ENCODE measurements at places on chromosomes 12 and 14.

DNA sequence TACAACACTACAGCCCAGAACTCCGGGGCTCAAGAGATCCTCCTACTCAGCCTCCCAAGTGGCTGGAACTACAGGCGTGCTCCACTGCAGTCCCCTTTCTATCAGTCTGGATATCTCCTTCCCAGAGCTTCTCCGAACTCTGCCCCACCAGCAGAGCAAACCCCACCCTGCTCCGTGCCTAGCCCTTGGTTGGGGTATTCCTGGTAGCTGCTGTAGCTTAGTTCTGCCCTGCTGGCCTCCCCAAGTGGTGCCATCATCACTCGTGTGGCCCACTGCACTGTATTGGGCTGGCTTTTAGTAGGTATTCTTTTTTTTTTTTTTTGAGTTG is 9.5 kb downstream of the HSP90AA1 start:
- DNase-seq: no peak

GRCh38 chr12:72288911-72289310 is 16.7 kb downstream of the TRHDE start:
- no peak for DNase-seq

DNA sequence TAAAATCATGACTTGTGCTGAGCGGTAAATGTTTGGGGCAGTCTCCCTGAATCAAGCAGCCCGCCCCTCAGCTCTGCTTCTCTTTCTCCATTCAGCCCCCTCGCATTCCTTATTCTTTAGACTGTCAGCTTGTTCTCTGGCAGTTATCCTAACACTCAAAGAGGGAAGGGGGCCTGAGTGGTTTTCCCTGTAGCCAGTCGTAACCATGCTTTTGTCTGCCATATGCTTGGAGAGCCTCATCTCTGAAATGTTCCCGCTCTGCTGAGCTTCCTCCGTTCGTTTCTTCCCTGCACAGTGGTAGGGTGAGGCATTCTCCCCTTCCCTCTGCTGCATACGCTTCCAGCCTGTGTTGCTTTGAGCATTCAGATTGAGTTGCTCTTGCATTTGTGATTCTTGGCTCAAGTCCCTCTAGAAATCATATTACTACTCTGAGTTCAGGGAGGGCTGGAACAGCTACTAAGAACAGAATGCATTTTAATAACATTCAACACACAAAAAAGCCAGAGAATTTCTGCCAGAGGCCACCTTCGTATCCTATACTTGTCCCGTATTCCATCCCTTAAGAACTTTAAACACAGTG is 119.7 kb downstream of the FBXL14 start:
- DNase-seq: no peak

GRCh38 chr12:80763874-80764273 is 47.2 kb downstream of the MYF5 start:
- DNase-seq: no peak

DNA sequence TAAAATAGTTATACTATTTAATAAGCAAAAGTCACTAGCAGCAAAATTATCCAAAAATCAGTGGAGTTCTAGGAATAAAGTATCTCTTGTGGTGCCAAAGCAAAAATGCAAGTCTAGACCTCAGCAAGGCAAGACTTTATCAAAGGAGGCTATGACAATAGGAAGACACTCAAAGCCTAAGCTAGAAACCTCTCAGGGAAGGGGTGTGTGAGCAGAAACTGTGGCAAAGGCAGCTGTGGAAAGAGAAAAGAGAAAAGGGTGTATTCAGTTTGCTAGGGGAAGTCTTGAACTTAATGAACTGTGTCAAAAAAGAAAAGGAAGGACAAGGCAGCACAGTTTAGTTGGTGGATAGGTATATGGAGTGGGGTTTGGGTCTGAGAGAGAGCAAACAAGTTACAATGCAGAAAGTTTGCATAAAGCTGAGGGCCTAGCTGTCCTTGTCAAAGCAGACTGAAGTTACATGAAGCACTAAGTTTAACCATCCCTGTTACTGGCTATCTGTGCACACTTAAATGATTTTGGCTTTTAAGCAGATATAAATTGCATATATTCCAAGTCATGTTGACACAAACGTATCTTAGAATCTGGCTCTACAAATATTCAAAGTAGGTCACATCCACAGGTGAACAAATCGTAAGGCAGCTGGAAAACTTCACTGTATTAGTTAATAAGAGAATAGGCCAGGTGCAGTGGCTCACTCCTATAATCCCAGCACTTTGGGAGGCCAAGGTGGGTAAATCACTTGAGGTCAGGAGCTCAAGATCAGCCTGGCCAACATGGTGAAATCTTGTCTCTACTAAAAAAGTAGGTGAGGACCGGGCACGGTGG is 31.0 kb upstream of the AMN1 start:
- no peak for DNase-seq

DNA sequence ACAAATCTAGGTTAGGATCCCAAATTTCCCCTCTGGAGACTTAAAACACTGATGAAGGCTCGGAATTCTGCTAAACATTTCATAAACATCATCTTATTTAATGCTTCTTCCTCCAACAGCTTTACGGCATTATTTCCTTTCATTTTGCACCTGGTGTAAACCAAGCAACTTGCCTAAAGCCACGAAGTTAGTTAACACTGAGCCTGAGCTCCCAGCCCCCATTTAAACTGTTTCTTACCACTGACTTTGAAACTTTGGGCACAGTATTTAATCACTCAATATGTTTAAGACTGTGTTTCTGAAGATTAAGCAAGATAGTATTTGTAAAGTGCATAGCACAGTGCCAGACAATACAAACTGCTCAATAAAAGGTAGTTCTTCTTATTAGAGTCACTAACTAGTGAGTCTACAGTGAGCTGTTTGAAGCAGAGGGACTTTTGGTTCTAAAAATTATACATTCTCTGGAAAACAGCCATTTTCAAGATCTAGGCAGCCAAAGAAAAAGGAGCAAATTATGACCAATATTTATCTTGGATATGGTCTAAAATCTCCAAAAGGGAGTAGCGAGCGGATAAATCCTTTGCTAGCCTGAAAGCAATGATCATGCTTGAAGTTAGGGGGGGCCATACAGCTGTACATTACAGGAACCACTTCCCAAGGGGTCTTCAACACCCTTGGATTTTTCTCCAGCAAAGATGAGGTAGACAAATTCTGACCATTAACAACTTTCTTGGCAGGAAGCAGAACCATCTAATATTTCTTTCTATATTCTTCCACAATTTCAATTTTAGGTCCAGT is 4.0 kb downstream of the EGLN3 start:
- no peak for DNase-seq

- no peak for DNase-seq
These were observed 492.2 kb upstream of the CCDC196 start for GRCh38 chr14:65993996-65994395.

- DNase-seq: no peak
These were observed 110.6 kb downstream of the TMEM121 start for GRCh38 chr14:105636935-105637334.

DNA sequence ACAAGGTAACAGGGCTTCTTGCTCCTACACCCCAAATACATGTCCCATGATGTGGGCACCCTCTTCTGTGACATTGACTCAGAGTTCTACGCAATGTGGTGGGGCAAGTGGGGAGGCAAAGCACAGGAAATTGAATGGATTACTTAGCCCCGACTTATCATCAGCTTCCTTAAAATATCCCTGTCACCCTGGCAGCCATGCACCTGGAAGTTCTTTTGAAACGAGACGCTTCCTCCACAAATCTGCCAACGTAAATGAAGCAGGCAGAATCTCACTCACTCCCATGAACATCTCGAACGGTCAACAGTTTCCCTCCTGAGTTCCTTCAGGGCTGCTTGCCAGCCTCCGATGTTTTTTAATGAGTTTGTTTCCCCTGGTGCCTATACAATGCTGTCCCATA is 33.5 kb downstream of the RNFT2 start:
- DNase-seq: no peak

DNA sequence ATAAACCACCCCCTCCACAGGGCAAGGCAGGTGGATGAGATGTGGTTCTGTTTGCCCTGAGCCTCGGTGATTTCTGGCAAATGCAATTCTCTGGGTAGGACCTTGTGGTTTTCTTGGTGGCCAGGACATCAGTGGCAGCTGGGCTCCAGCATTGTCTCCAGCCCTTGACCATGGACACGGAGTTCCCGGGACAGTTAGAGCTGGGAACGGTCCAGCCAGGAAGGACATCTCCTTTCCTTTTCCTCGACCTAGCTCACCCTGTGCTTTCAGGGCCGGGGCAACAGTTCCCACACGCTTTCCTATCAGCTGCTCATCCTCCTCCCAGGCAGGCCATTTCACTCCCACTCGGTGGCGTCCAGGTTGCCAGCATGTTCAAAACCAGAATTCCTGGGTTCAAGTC is 9.2 kb downstream of the SERPINA4 start:
- DNase-seq: no peak

GRCh38 chr12:96514328-96514727 is 25.0 kb downstream of the CFAP54 start:
- no peak for DNase-seq

GRCh38 chr12:5578775-5579174 is 146.9 kb downstream of the NTF3 start:
- DNase-seq: no peak

GRCh38 chr12:67358781-67359338 is 89.7 kb downstream of the CAND1 start:
- no peak for DNase-seq

DNA sequence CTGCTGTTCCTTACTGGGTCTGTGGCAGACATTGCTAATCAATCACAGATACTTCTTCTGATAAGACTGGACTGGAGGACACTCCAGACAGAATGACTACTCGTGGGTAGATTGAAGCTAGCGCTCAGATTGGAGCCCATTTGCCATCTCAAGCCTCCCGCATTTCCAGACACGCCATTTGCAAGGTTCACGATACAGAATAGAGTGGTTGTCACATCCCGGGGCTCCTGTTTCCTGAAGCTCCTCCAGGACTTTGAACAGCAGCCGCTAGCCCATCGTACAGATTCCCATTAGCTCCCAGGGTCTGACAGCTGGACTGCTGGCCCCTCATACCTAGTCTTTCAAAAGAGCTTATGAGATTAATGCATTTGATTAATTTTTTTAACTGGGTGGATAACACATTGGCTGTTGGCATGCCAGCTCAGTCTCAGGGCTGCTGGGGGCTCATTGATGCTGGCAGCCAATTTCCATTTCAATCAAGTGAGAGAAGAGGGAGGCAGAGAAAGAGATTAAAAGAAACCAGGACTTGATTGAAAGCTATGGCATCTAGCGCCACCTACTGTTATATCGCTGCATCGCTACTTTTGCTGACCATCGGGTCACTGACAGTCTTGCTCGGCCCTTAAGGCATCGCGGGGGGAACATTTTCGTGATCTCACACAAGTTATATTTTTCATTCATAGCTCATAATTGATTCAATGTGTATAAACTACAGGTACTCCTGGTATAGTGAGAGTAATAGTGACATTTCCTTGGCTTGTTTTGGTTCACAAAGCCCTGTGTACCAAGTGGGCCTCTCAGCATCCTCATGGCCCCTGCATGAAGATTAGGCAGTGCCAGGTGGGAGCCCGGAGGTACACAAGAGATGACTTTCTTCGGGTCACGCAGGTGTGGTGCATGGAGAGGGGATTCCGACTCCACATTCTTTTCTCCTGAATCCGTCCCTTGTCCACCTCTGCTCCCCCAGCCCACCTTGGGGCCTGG is 78.6 kb downstream of the CCDC60 start:
- peak; percentile 32 for DNase-seq

DNA sequence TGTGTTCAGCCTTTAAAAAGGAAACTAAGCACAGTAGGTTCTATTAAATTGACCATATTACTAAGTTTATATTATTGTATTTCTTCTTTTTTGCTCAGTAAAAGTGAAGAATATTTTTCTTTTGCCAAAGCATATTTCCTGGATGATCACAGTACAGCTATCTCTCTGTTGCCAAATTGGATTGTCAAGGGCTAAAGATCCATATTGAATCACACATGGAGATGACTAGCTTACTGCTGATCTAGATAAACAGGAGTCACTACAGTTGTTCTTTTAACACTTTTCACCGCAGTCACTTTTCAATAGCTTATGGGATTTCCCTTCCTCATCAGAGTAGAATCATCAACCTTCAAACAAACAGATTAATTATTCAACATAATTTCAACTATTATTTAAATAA is 78.6 kb downstream of the LRRC9 start:
- no peak for DNase-seq

GRCh38 chr12:129927316-129927900 is 23.6 kb upstream of the TMEM132D start:
- DNase-seq: no peak

DNA sequence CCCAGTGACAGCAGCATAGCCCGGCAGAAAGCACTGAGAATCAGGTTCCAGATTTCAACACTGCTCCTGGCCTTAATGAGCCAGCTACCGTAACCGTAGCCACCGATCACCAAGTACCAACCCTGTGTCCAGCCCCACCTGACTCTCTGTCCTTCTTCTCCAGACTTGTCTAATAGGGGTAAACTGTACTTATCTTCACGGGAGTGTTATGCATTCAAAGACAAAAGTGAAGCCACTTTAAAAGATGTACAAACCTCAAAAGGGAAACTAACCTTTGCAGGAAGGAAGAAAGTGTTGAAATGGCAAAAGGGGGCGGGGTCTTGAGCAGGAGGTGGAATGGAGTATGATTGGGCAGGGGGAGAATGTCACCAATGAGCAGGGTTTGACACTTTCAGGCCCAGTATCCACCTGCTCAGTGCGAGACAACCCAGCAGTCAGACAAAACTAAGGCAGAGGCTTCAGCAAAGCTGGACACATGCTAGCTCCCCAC is 226.1 kb downstream of the CHST11 start:
- DNase-seq: peak; percentile 76

DNA sequence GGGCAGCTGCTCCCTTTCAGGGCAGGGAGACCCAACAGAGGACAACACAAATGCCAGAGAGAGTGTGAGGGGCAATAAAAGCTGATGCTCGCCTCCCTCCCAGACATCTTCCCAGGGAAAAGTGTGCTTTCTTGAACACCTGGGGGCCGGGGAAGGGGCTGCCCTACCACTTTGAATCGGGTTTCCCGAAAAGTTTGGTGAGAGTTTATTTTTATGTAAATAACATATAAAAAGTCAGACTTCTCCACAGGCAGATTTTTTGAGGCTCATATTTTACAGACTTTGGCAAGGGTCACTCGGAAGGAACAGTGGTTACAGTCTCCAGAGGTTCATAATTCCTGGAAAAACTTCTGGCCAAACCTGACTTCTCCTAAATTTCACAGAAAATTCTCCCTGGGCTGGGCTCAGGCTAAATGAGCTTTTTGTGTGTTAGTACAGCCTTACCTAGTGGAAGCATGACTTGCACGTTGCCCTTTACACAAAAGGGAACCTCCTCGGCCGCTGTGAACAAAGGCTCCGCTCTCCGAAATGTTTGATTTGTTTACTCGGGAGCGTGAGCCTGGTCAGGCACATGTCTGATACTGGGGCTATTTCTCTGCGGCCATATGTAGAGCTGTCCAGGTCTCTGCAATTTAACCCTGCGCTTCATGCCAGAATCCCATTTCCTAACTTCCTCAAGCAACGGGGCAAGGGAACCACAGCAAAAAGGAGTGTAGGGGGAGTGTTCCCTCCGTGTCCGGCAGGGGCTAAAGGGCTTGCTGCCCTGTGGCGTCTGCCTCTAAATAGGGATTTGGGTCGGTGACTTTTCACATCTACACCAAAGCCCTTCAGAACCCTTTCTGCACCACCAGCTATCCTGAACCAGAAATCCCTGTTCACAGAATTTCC is 3.4 kb downstream of the RTL1 start:
- DNase-seq: no peak

- no peak for DNase-seq
These were observed 29.1 kb downstream of the CDC42BPB start for GRCh38 chr14:103028161-103028767.
